ENCODE measurements at places on chromosomes 7 and 10.

- no peak for DNase-seq
Observed at GRCh38 chr10:76624470-76624869, 1013.1 kb downstream of the KCNMA1 start.

GRCh38 chr7:142876236-142876960 is 9.1 kb downstream of the TRPV6 start:
- no peak for DNase-seq

- DNase-seq, result no peak
Observed at GRCh38 chr7:112887976-112888375, 97.8 kb upstream of the TMEM168 start.

DNA sequence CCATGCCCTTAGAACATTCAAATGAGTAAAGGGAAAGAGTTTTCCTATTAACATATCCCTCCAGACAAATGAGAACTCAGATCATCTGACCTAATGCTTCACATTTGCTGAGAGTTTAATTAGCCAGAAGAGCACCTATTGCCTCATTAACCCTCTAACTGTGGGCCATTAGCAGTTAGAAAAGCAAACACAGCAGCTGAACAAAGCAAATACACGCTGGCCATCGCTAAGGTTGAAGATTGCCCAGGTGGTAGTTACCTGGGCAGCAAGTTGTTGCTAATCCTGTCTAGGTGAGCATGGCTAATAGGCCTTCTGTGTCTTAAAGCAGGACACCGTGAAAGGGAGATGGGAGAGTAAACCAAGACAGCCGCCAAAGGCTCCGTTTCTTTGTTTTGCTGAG is 49.9 kb upstream of the UCN3 start:
- peak; percentile 89 for DNase-seq

- DNase-seq, result no peak
Observed at GRCh38 chr10:75011221-75011620, 100.2 kb upstream of the SAMD8 start.

DNA sequence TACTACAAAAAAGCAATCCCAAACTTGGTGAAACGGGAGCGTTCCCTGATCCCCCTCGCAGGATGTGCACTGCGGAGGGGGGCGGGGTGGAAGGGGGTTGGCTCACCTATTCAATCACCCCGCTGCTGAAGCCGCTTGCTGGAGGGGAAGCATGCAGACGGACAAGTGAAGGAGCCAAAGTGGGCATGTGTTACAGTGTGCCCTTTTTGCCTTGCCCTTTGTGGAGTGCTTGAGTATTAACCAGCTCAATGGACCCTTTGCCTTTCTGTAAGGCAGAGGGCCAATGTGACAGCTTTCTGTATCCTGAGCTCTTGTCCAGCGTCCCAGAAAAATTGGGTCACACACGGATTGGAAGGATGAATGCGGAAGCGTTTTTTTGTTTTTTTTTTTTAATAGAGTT is 348.9 kb upstream of the NPSR1 start:
- no peak for DNase-seq

DNA sequence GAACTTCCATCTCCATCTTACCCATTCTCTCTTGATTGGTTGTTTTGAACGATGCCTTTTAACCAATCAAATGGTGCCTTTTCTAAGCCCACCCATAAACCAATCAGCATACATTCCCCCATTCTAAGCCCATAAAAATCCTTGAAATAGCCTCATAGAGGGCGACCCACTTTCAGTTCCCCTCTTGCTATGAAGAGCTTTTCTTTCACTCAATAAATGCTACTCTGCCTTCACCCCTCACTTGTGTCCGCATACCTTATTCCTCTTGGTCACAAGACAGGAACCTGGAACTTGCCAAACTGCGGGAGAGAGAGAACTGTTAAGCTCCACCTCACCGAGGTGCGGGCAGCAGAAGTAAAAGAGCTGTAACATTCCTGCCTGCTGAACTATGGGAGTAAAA is 1602.0 kb upstream of the LRRTM3 start:
- DNase-seq, result no peak

- DNase-seq, result no peak
Observed at GRCh38 chr10:50324046-50324445, 72.7 kb upstream of the ASAH2 start.

DNA sequence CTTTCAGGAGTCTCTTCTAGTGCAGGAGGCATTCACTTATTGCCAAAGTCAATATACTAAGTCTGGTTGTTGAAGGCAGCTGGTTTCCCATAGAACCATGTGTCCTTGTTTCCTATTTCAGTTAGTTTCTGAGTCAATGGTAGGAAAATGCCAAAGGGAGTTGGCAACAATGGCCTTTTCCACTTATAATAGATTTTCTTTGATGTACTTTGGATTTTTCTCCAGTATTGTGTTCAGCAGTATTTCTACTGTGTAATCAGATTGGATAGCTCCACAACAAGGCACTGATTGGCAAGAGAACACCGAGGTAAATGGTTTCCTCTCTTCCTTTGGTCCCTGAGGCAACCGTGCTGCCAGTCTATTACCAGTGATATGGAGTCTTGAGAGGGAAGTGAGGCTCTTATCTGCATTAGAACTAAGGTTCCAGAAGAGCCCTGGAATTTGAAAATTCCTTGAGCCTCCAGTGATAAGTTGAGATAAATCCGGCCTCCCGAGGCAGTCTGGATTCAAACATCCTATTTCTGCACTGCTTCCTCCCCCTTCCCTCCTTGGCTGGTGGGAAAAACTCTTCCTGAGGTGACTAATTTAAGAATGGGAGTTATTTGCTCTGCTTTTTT is 7.9 kb upstream of the SEPTIN7 start:
- peak; percentile 68 for DNase-seq

- no peak for DNase-seq
Observed at GRCh38 chr10:78053211-78053868, 19.7 kb downstream of the RPS24 start.

All from NCI-H774 (cell line).